Sigmoid colon (tissue), 7 donors: ENCODE measurements at places on chromosomes 12 and 14. TPM values are rescaled to one million over a fixed set of nuclear protein-coding genes. Genes with fewer than 3 reads are reported as not detected.
A peak's percentile ranks its signal among the peaks of the same experiment; 100 is the strongest.

DNA sequence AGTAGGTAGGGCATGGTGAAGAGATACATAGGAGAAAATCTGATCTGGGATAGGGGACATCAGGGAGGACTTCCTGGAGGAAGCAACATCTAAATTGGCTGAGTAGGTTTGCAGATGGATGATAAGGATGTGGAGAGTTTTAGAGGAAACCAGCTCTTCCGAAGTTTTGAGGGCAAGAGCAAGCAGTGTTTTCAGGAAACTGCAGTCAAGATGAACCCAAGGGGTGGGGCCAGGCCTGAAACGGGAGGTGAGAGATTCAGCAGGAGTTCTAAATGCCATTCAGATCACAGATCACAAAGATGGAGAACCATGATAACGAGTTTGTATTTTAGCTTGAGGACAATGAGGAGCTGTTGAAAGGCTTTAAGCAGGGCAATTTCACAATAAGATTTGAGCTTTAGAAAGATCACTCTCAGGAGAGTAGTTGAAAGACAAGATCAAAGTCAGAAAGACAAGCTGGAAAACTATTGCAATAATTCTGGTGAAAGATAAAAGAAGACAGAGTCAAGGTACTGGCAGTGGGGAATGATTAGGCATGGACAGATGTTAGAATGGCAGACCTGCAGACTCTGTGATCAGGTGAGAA lies 70.1 kb upstream of the PLXNC1 start:
- DNase-seq, result no peak

- no peak for DNase-seq
Measured at GRCh38 chr14:104770851-104771272, 17.9 kb downstream of the SIVA1 start.

DNA sequence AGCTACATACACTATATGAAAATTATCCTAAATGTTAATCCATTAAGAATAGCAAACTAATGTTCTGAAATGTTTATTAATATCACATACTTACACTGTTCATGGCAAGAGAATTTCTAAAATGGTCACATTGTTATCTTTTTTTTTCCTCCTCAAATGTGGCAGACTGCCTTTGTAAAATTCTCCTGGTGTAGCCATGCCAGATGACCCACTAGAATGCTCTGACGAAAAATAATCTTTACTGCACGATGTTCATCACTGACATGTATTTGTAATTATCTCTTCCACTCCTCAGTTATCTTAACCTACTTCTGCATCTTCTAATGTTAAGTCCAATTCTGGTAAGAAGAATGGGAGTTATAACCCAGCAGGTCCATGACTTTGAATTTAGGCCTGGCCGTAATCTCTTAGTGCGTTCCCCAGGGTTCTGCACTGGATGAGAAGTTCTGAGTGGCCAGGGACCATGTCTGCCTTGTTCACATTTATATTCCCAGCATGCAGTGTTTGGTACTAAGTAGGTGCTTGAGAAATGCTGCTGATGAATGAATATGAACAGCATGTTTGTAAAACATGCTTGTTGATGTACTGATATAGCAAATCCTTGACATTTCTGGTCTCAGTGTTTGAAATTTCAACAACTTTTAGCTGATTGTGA lies 46.7 kb downstream of the NOPCHAP1 start:
- DNase-seq, result no peak

DNA sequence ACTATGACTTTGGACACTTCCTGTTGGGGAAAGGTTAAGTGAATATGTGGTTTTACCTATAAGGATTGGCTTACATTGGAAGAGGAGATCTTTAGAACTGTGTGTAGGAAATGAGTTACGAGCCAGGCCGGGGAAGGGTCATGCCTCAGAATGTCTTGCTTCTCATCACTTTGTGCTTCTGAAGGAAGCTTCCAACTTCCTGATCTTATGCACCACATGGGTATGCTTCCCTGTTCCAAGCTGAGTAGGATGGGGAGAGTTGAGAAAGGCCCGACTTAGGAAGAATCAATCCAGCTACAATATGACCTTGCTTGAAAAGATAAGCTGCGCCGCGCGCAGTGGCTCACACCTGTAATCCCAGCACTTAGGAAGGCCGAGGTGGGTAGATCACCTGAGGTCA lies 59.9 kb downstream of the STXBP6 start:
- no peak for DNase-seq

- no peak for DNase-seq
Measured at GRCh38 chr12:91722072-91722471, 423.6 kb downstream of the BTG1 start.

DNA sequence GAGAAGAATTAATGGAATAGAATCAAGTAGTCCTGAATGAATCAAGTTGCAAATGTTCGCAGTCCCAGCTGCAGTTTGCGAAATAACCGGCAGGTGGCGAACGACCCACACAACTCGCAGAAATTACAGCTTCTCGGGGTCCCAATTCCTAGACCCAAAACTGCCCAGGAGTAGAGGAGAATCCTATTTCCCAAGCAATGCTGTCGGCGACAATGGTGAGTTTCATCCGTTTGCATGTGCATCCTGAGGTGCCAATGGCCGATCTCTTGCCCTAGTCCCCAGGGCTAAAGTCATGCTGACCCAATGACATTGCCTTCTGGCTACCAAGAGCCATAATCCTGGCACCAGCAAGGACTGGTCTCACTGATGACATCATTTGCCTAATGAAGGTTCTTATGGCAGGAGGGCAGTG lies 8.5 kb upstream of the ASCL1 start:
- no peak for DNase-seq

GRCh38 chr12:105804591-105805265 lies 334.0 kb downstream of the NUAK1 start:
- DNase-seq, result no peak

GRCh38 chr12:47033081-47033480 lies 46.3 kb upstream of the PCED1B start:
- peak; percentile 82 for DNase-seq

- no peak for DNase-seq
Measured at GRCh38 chr14:48747561-48748089, 838.6 kb downstream of the RPS29 start.

- peak; percentile 78 for DNase-seq
Measured at GRCh38 chr12:132837693-132838409, 9.2 kb upstream of the GOLGA3 start.

GRCh38 chr14:74960736-74961135 lies 5.3 kb upstream of the PGF start:
- no peak for DNase-seq

- DNase-seq, result no peak
Measured at GRCh38 chr12:6225630-6226001, 25.4 kb downstream of the CD9 start.

GRCh38 chr12:6084261-6084968 lies 40.1 kb downstream of the VWF start:
- peak; percentile 83 for DNase-seq

DNA sequence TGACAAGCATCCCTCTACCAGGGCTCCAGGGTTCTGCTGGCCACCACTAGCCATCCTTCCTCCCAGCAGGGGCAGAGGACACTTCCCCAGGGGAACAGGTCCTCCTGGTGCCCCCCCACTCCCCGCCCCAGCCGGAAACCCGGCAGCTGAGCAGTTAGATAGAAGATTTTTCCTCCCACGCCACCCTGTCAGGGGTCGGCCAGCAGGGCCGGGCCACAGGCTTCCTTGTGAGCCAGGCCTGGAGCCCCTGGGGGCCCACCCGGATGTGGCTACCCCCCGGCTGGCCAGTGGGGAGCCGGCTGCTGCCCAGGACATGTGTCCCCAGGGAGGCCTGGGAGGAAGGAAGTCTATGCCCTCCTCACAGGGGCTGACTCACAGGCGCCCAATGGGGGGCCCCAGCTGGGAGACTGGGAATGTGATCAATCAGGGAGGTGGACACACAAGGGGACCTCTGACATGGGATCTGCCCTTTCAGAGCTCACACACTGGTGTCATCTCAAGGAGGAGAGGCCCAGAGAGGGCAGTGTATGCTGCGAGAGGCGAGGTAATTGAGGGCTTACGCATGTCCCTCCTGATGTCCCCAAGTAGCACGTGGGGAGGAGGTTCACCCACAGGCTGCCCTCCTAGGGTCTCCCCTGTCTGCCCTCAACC lies 4.2 kb downstream of the SH2B3 start:
- peak; percentile 81 for DNase-seq

- DNase-seq, result no peak
Measured at GRCh38 chr14:100827101-100828021, 1.4 kb downstream of the MEG3 start.

GRCh38 chr12:19547271-19547671 lies 108.0 kb downstream of the AEBP2 start:
- DNase-seq, result no peak

GRCh38 chr12:112456029-112456428 lies 37.3 kb downstream of the PTPN11 start:
- no peak for DNase-seq

DNA sequence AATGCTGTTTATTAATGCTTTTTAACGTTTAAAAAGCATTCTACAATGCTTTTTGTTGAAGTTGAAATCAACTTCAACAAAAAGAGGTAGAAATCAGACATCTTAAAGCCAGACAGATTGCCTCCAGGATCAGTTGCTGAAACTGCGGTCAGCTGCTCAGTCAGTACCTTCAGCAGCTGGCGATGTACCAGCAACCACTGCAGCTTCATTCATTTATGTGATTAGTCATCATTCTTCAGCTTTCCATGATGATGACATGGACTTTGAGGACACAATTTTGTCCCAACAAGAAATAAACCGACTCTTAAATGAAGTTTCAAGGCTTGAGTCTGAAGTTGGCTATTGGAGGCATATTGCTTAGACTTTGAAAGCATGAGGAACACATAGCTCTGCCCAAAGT lies 31.5 kb upstream of the NUAK1 start:
- no peak for DNase-seq

GRCh38 chr12:38610808-38611350 lies 294.3 kb downstream of the ALG10B start:
- DNase-seq, result no peak

- DNase-seq, result peak; percentile 74
Measured at GRCh38 chr14:105069871-105070759, 4.9 kb upstream of the GPR132 start.

DNA sequence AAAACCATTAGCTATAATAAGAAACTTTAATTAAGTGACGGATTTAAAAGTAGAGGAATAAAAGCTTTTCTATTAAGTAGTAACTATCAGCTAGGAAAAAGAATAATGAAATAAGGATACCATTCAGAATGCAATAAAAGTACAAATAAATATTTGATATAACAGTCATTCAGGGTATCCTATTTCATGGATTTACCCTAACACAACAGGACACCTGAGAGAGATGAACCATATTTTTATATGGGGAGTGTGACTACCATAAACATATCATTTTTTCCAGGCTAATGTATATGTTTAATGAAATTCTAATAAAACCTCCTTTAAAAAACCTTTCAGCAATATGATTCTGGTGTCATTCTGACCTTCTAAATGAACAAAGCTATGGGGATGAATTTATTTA lies 393.8 kb downstream of the SNAPC1 start:
- DNase-seq, result no peak

DNA sequence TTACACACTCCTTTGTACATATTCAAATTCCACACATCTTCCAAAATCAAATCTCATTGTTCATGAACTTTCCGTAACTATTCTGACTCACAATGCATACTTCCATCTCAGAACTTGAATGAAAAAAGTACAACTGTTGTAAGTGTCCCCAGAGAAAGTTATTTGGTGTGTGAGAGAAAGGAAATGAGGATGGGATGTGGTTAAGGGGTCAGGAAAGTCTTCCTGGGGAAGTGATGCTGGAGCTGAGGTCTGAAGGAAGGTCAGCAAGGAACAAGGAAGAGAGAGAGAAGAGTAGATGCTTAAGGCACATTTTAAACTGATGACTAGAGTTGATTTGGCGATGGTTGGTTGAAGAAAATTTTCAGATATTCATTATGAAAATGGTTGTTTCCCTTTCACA lies 340.0 kb upstream of the STXBP6 start:
- no peak for DNase-seq

DNA sequence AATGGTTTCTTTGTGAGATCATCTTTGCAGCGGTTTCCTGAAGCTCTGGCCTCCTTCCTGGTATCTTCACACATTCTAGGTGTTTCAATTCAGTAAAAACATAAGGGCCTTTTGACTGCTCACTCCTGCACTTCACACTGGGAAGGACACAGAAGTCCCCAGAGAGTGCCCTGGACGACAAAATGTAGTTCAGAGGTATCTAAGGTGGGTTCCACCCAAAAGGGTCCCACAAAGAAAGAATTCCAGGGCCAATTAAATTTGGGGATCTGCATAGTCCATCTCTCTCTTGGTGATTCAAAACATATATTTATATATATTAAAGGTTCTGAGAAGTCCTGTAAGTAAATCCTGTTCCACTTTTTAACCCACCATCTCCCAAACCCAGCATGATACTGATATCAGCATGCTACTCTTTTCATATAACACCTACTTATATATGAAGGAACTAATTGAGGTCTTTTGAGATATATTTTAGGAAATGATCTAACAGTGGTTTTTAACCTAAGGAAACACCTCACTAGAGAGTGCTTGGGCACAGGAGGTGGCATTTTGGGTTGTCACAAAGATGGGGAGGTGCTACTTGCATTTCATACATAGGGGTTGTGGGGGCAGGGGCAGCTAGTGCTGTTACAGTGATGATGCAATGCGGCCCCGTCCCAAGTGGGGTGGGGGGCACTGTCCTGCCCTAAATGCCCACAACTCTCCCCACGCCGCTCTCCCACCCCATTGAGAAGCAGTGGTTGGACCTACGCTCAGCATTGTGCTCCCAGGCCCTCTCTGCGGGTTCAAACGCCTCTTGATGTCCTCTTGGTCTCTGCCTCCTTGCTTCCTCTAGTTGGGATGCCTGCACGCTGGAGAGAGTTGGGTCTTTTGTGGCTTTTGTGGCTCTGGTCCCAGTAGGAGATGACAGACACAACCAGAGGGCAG lies 109.4 kb downstream of the ARF6 start:
- DNase-seq, result no peak

GRCh38 chr14:75673345-75674035 lies 12.4 kb downstream of the TTLL5 start:
- DNase-seq, result no peak

DNA sequence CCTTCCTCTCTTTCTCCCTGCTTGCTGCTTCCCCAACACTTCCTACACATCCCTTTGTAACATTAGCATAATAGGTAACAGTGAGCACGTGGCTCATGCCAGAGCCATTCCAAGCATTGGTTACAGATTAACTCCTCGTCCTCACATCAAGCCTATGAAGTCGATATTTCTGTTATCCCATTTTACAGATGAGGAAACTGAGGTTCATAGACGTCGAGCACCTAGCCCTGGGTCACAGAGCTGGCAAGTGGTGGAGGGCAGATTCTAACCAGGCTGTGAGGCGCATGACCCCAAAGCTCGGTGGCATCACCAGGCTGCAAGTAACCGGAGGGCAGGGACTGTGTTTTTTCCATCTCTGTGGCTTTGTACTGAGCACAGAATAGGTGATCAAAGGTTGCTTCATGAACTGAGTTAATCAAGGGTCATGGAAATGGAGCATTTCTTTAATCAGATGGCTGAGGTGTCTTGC lies 5.7 kb upstream of the SERPINA1 start:
- DNase-seq, result no peak

A2M gene
- 195 TPM for total RNA-seq

CMKLR1 gene
- total RNA-seq, result 10.0 TPM

KRT7 gene
- 0.27 TPM for total RNA-seq

FAM90A1 gene
- not detected for total RNA-seq

PLEKHD1 gene
- 0.55 TPM for total RNA-seq

LRRIQ1 gene
- under 0.01 TPM for total RNA-seq

ZNF891 gene
- total RNA-seq, result 4.6 TPM

LTBR gene
- 200 TPM for total RNA-seq

SERPINA5 gene
- 9.3 TPM for total RNA-seq
